Astrocyte of the hippocampus (primary cell): ENCODE measurements at places on chromosomes 12 and 14.

- no peak for DNase-seq
These were observed 64.9 kb downstream of the MIPOL1 start for GRCh38 chr14:37262649-37263048.

DNA sequence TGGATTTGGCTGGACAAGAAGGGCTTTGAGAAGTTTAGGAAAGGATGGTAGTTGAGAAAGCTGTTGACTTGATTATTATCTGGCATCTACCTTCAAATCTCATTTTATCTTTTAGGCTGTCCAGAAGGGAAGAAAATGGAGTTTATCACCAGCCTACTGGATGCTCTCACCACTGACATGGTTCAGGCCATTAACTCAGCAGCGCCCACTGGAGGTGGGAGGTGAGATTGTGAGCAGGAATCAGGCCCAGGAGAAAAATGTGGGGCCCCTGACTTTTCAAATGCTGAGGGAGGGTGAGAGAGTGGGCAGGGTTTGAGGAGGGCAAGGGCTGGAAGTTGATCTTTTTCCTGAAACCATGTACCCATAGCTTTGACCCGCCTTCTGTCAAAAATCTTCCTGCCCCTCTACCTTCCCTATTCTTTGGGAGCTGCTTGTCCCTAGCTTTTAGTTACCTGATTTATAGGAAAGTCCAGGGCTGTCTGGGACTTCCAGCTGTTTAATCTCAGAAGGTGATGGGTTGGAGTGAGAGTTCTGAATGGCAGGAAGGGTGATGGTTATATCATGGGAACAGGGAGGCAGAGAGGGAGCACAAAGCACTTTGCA lies 134.2 kb downstream of the SMOC1 start:
- DNase-seq = no peak

DNA sequence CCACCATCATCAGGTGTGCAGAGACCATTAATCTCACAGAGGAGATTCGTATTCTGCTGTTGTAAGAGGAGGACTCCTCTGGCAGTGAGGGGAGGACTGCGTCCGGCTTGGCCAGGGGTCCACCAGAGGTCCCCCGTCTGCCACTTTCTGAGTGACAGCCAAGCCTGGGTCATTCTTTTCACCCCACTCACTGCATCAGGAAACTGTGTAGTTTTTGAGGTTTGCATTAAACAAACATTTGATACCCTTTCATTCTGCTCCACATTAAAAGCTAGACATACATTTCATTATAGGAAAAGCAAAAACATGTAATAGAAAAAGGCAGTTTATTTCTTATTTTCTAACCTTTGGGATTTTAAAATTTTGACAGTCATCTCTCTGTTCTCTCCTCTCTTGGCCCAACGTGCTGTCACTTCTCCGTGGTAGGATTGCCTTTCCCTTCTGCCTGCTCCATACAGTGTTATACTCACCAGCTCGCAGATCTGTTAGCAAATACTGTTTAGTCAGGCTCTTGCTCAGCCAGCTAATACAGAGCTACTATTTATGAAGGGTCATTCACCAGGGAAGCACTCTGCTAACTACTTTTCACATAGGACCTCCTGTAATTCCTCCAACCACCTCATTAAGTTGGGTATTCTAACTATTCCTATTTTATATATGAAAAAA lies 99.3 kb downstream of the PELI2 start:
- no peak for DNase-seq

- DNase-seq = no peak
These were observed 199.0 kb downstream of the LRFN5 start for GRCh38 chr14:41805633-41806032.

DNA sequence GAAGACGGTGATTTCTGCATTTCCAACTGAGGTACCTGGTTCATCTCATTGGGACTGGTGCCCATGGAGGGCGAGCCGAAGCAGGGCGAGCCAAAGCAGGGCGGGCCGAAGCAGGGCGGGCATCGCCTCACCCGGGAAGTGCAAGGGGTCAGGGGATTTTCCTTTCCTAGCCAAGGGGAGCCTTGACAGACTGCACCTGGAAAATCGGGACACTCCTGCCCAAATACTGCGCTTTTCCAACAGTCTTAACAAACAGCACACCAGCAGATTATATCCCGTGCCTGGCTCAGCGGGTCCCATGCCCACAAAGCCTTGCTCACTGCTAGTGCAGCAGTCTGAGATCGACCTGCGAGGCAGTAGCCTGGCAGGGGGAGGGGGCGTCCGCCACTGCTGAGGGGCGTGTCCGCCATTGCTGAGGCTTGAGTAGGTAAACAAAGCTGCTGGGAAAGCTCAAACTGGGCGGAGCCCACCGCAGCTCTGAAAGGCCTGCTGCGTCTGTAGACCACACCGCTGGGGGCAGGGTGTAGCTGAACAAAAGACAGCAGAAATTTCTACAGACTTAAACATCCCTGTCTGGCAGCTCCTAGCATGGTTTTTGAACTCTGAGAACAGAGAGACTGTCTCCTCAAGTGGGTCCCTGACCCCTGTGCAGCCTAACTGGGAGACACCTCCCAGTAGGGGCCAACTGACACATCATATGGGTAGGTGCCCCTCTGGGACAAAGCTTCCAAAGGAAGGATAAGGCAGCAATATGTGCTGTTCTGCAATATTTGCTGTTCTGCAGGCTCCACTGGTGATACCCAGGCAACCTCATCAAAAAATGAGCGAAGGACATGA lies 77.2 kb downstream of the BAZ1A start:
- no peak for DNase-seq
